CD4-positive, alpha-beta T cell treated with Interferon gamma for 1 hour (primary cell): ENCODE measurements at places on chromosomes 2 and 18.

DNA sequence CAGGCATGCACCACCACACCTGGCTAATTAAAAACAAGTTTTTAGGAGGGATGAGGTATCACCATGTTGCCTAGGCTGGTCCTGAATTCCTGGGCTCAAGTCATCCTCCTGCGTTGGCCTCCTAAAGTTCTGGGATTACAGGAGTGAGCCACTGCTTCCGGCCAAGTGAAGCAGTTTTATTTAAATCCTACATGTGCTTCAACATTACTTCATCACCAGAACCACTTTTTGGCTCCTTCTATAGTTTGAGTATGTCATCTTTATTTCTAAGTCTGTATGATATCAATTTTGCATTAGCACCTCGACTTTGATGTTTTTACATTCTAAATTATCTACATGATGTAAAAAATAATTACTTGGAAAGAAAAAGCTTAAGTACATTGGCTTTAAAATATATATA, 144.3 kb downstream of the FMNL2 start:
- DNase-seq = no peak

GRCh38 chr18:12010187-12010802, 29.0 kb downstream of the IMPA2 start:
- no peak for DNase-seq

GRCh38 chr2:14194233-14194632, 438.3 kb upstream of the LRATD1 start:
- DNase-seq = no peak

DNA sequence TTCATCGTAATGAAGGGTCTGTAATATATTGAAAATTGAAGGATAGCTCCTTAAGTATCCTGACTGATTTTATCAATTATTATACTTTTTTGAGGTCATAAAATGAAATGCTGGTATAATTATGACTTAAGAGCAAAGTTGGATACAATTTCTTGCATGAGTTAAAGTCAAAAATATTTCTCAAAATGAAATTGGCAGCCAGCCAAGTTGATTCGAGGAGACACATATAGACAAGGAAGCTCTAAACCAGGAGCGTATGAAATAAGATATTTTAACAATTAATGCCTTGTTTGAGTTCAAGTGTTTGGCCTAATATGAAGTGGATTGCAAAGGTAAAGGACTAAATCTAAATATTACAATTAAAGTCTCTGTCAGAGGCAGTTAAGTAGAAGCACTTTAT, 260.4 kb upstream of the DSEL start:
- DNase-seq = no peak

- no peak for DNase-seq
Measured at GRCh38 chr2:226439337-226439736, 360.3 kb downstream of the IRS1 start.

DNA sequence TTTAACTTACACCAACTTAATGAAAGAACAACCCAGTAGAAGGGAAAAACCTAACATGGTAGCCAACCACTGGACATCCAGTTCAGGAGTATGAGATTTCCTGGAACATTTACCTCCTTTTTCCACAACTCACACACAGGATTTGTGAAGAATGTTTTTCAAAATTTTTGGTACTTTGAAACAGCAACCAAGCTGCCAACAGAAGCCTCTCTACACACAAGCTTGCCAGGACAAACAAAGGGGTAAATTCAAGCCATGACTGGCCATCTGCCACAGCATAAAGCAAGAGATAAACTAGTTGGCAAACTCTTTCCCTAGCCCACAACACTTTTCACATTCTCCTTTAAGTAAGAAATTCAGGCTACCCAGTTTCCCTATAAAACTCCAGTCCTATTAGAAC, 21.4 kb downstream of the MGAT4A start:
- DNase-seq = no peak

DNA sequence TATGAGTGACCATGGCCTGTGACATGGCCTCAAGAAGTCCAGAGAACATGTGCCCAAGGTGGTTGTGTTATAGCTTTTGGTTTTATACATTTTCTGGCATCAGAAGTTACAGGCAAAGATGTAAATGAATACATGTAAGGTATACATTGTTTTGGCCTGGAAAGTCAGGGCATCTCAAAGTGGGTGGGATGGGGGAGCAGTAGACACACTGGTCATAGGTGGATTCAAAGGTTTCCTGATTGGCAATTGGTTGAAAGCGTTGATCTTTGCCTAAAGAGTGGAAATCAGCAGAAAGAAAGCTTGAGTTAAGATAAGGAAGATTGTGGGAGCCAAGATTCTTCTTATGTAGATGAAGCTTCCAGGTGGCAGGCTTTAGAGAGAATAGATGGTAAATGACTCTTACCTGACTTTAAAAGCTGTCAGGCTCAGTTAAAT, 62.1 kb upstream of the DYNAP start:
- DNase-seq = no peak

- DNase-seq = no peak
Measured at GRCh38 chr2:128158176-128158575, 67.2 kb downstream of the UGGT1 start.

DNA sequence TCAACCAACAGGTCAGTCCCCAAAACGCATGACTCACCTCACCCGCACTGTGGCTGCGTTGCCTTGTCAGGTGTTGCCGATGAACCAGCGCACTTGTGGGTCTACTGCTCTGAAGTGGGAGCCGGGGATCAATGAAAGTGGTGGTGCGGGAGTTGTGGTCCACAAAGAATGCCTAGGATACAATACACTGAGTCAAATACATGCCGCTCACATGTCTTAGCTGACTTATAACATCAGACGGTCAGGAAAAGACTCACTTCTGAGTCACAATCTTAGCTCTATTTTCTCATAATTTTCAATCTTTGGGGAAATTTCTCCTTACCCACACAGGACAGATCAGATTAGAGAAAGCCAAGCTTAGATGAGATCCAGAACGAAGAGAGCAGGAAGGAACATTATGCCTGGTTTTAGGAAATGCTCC, 107.1 kb upstream of the STK17B start:
- DNase-seq = no peak

GRCh38 chr18:55858661-55859515, 270.9 kb upstream of the TCF4 start:
- DNase-seq = no peak
